NCI-H2029 (cell line): ENCODE measurements at places on chromosomes 1 and 21.

GRCh38 chr1:65959896-65960567 lies 167.3 kb downstream of the PDE4B start:
- no peak for DNase-seq

DNA sequence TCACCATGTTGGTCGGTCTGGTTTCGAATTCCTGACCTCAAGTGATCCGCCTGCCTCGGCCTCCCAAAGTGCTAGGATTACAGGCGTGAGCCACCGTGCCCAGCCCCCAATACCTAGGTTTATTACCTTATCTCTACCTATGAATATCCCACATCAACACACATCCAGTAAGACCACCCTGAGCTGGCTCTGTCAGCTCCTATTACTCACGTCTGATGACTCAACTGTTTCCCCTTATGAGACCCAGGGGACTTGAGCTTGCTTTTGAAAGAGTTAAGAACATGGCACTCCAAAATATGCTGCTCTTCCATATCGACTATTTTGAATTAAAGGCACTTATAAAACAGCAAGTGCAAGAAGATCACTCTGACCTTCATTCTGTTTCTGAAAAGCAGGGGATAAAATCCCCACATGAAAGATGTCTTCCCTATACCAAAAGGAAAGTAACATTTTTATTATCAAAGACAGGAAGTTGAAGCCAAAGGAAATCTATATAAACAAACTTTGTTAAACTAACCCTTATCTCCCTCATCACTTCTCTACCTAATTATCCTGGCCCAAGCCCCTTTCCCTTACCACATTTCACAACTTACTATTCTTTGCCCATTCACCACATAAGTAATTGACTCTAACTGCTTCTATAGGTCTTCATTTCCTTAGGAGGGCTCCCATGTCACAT lies 41.3 kb upstream of the OSBPL9 start:
- no peak for DNase-seq

DNA sequence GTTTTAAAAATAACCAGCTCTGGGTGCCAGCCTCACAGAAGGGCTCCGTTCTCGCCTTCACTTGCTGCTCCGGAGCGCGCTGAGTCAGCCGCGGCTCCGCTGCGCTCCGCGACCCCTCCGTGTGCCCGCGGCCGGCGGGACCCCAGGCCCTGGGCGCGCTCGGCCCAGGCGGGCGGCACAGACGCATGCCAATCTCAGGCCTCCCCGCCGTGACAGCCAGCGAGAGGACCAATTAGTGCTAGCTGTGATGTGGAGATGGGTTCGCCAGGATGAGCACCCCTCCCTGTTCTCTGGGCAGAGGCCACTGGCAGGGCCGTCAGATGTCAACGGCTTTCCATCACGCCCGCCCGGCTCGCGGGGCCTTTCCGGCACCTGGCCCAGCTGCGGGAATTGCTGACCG lies 293.8 kb downstream of the SPATA17 start:
- no peak for DNase-seq

- no peak for DNase-seq
Measured at GRCh38 chr1:26848941-26849774, 13.8 kb upstream of the SFN start.

GRCh38 chr1:179297105-179297378 lies 3.4 kb downstream of the SOAT1 start:
- no peak for DNase-seq

DNA sequence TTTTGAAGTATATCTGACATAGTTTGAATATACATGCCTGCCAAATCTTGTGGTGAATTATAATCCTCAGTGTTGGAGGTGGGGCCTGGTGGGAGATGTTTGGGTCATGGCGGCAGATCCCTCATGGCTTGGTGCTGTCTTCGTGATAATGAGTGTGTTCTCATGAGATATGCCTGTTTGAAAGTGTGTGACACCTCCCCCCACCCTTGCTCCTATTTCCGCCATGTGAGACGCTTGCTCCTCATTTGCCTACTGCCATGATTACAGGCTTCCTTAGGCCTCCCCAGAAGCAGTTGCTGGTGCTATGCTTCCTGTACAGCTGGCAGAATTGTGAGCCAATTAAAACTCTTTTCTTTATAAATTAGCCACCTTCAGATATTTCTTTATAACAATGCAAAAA lies 436.6 kb upstream of the BEND5 start:
- DNase-seq = no peak

- no peak for DNase-seq
Measured at GRCh38 chr1:178739285-178740045, 14.4 kb downstream of the RALGPS2 start.

DNA sequence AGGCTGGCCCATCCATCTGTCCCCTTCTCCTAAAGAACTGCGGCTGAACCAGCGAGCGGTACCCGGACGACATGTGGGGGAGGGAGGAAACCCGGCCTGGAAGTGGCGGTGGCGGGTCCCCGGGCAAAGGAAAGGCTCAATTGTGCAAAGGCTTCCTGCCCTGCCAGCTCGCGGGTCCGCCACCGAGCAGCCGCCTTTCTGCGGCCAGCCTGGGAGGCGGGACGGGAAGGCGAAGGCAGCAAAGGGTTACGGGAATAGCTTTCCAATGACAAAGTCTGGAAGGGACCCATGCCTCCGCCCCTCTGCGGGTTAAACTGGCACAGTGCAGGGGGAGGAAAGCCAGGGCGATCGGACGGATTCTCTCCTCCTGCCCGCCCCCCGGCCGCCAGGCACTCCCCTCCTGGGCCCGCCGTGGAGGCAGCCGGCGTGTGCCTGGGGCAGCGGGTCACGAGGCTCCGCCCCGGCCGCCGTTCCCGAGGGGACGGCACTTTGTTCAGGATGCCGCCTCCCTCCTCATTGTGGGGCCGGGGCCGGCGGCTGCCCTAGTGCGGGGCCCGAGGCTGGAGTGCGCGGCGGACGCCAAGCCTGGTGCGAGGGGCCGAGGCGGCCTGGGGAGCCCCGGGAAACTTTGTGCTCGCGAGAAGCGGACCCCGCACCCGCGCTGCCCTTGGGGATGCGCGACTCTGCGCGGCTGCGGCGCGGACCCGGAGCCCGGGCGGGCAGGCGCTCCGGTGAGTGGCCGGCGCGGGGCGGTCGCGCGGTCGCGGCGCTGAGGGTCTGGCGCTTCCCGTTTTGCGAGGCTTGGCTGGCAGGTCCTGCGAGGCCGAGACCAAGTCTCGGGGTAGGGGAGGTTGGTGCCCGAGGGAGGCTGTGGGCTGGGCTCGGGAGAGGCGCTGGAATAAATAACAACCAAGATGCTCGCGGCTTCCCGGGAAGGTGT lies at the start of gene NAV1:
Gene NAV1 (plus strand): TSS at position 516 of the 940 bp plus-strand sequence. CDS start 83,758 bp downstream, outside the sequence.
- peak; percentile 9 for DNase-seq

DNA sequence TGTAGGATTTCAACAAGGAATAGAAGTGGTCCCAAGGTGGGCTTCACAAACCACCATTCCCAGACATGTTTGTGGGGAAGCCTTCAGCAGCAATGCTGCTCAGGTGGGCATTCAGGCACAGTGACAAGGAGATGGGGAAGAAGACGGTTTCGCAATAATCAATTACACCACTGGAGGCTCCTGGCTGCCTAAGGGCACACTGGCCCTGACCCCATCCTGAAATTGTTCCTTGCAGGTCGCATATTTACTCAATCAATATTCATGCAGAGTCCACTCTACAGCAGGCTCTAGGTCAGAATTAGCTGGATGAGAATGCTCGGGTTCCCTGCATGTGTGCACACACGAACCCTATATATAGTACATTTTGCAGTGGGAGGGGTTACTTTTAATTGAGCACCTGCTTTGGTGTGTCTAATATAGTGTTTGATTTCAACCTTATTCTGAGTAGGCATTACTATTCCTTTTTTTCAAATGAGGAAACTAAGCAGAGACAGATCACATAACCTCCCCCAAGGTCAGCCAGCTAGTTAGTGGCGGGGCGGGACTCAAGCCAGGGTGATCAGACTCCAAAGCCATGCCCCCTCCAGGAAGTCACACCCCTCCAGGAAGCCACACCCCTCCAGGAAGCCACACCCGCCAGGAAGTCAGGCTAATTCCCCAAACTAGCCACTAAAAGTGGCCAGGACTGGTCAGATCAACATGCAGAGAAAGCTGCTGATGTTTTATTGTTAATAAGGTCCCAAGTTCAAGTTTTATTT lies 106.5 kb downstream of the HLCS start:
- DNase-seq = peak; percentile 69

DNA sequence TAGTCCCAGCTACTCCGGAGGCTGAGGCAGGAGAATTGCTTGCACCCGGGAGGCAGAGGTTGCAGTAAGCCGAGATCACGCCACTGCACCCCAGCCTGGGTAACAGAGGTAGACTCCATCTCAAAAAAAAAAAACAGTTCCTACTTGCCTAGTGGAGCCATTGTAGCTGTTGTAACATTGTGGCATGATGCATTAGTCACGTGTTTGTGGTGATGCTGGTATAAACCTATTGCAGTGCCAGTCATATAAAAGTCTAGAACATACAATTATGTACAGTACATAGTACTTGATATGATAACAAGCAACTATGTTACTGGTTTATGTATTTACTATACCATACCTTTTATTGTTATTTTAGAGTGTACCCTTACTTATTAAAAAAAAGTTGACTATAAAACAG lies 16.2 kb downstream of the KYAT3 start:
- no peak for DNase-seq

- DNase-seq = no peak
Measured at GRCh38 chr1:229298887-229299503, 28.1 kb downstream of the RAB4A start.

- DNase-seq = no peak
Measured at GRCh38 chr21:37061926-37062592, 10.8 kb downstream of the PIGP start.

DNA sequence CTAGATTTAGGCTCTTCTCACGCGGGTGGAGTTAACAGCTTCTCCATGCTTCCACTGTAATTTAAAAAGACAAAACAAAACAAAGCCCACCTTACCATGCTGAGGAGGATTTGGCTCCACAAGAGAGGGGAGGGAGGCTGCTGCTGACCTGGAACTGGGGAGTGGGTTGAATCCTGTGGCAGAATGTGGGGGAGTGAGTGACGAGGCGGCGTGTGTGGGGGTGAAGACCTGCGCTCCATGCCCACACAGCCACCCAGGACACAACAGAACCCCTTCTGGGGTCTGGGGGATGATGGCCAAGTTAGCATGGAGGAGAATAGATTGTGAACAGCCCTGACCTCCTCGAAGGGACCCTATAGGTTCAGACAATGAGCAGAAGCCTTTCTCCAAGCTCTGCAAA lies 44.0 kb upstream of the LRRN2 start:
- DNase-seq = no peak
